ENCODE measurements at places on chromosomes 11 and 22.

GRCh38 chr22:22558972-22559603 is at the start of gene PRAME:
Gene PRAME, minus strand, starts transcription at chr22:22559265. Its CDS starts 2,433 bp downstream, at chr22:22556832.
- DNase-seq, result peak; percentile 16

DNA sequence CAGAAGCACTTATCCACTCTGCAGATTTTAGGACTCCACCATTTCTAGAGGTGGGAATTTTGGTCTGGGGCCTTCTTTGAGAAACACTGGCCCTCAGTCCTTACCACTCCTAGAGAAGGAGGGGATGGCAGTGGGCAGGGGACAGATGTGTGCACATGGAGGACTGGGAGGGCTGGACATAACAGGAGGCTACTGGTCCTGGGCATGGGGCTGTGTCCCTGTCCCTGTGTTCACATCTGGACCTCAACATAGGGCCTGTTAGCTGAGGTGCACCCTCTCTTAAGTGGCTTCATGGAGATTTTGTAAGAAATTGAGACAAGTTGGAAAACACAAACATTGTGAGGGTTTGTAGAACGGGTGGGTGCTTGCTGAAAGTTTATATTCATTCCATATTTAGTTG is 103.4 kb downstream of the ATXN10 start:
- no peak for DNase-seq

- DNase-seq, result no peak
Observed at GRCh38 chr11:122141725-122142124, 25.7 kb upstream of the BLID start.

- DNase-seq, result no peak
Observed at GRCh38 chr11:130396965-130397364, 31.4 kb downstream of the ADAMTS8 start.

- no peak for DNase-seq
Observed at GRCh38 chr11:123448823-123449222, 18.8 kb downstream of the GRAMD1B start.

DNA sequence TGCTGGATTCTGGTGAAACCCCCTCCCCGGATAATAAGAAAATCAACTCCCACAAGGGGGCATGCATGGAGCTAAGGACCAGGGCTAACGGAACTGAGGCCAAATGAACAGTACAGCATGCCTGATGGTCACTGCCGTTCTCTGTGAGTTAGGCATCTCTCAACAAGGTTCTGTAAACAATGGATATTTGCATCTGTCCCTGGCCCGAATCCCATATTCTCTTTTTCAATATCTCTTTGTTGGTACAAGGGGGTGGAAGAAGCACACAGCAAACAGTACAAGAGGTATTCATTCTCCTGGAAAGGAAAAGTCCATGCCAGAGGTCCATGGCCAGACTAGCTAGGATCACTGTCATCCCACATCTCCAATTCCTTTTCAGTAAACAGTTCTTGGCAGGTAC is 32.2 kb upstream of the APOA1 start:
- DNase-seq, result no peak

DNA sequence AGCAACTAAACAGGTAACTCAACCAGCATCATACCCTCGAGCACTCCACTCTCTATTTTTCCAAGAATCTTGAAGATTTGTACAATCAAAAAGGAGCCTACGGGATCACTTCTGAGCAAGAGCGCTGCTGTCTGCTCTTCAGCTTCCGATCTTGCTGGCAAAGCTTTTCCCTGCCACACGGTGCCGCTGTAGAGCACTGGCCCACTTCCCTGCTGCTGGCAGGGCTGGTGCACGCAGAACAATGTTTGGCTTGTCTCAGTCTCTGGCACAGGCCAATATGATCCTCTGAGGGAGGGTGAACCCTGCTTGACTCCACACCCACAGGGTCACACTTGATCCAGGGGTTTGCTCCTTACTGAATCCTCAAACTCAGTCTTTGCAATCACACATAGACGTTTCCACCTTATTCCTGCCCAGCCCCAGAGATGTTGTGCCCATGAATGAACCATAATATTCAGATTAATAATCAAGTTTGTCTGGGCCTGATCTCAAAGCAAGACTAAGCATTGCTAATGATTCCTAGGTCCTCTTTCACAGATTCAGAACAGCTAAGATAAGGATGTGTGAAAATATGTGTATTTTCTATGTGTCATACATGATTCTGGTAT is 536.6 kb downstream of the SOX6 start:
- DNase-seq, result no peak

DNA sequence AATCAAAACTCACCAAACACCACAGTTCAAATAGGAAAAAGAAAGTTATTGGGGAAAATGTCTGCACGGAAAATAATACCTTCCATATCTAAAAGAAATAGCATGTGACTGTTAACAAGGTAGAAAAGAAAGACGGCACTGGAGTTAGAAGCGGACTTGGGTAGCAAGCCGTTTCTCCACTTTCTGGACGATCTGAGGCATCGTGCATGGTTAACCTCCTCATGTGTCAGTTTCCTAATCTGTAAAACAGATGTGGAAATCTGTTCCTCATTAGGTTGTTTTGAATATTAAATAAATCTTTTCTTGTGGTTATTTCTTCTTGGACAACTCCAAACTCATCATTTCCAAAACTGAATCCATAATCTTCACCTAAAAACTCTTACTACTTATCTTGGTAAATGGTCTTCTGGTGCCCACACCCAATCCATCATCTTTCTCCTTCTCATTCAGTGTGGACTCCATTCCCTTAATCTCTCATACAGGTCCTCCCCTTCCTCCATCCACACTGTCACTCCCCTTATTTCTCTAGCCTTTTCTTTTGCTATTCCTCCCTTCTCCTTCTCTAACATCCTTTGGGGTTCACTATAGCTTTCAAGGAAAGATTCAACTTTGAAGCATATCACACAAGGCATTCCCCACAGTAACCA is 53.5 kb downstream of the VSIG10L2 start:
- DNase-seq, result no peak

DNA sequence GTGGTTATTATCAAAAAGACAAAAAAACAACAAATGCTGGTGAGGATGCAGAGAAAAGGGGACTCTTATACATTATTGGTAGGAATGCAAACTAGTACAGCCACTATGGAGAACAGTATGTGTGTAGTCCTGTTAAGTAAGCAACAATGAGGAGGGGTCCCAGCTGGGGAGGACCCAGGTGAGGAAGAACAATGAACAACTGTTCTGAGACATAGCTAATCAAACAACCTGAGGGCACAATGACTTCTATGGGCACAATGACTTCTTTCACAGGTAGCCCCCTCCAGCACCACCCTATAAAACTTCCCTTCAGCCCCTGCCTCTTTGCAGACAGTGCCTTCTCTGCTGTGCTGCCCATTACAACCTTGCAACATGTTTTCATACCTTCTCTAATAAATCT is 5.6 kb downstream of the JAML start:
- no peak for DNase-seq

- DNase-seq, result no peak
Observed at GRCh38 chr11:60982184-60982583, 10.7 kb downstream of the CD6 start.

Measured in right renal pelvis (tissue), 4 donors.